Suppressor macrophage treated with lipopolysaccharide for 1 hour (primary cell): ENCODE measurements at places on chromosomes 12 and 14.

DNA sequence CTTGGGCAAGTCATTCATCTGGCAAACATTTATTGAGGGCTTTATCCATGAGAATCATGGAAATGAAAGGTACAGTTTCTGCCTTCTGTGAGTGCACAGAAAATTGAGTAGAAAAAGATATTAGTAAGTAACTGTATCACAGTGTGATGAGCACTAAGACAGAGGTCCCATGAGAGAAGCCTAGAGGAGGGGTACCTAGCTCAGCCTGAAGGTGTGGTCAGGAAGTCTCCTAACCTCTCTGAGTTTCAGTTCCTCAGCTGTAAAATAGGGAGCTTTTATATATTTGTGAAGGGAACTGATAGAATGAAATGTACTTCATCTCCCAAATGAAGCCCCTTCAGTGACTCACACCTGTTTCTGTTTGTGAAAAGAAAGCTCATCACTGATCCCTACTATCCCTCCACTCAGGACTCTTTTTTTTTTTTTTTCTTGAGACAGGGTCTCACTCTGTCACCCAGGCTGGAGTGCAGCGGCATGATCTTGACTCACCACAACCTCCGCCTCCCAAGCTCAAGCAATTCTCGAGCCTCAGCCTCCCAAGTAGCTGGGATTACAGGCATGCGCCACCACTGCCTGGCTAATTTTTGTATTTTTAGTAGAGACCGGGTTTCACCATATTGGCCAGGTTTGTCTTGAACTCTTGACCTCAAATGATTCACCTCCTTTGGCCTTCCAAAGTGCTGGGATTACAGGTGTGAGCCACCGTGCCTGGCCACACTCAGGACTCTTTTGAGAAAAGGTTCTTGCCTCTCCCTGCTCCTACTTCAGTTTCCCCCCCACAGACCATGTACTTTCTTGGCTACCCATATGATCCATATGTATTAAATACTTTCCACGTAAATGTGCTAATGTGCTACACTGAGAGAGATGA, 93.7 kb upstream of the FUT8 start:
- no peak for DNase-seq

GRCh38 chr12:130075497-130076076, 86.7 kb upstream of the FZD10 start:
- DNase-seq = no peak

DNA sequence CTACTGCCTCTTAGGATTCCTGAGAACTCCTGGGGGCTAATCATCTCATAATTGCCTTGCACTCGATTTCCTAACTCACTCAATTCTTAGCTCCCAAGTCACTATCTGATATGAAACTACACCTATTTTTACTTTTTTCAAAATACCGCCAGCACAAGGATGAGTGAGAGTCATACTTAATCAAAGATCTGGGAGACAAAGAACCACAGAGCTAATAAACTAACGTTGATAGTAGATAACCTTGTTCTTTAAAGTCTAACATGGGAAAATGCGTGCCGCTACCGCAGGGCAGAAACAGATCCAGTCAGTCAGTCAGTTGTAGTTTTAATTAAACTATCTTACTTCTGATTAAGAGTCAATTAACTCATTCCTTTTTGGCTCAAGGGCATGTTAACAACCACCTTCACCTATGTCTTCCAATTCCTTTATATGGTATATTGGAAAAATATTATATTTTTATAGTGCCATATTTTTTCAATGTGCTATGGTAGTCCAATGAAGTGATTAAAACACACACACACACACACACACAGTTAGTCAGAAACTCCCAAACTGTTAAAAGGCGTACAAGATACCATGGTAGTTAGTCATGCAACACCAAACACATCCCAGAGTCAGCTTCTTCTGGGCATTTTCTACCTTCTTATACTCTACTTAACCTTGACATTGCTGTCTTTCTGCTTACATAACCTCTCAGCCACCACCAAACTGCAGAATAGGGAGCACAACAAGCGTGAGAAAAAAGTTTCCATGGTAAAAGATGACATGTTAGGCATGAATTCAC, 114.0 kb downstream of the KLHL28 start:
- no peak for DNase-seq

- DNase-seq = no peak
Measured at GRCh38 chr14:62943202-62943601, 102.1 kb downstream of the KCNH5 start.

GRCh38 chr14:22024137-22024536, 350.5 kb upstream of the OR4E1 start:
- no peak for DNase-seq

DNA sequence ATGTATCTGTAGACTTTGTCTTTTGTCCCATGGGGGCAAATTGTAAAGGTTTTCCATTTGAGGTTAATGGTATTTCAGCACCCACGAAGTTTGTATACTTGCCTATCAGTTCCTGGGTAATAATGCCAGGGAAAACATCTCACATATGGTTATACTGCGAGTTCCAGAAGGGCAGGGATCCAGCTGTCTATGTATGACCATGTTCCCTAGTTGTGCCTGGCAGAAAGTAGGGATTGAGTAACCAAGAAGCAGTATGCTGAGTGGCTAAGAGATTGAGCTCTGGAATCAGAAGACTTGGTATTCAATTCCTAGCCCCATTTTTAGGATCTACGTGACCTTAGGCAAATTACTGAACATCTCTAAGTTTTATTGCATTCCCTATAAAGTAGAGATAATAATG, 173.2 kb upstream of the PWP1 start:
- no peak for DNase-seq
